ENCODE measurements at places on chromosomes 5 and 9.

DNA sequence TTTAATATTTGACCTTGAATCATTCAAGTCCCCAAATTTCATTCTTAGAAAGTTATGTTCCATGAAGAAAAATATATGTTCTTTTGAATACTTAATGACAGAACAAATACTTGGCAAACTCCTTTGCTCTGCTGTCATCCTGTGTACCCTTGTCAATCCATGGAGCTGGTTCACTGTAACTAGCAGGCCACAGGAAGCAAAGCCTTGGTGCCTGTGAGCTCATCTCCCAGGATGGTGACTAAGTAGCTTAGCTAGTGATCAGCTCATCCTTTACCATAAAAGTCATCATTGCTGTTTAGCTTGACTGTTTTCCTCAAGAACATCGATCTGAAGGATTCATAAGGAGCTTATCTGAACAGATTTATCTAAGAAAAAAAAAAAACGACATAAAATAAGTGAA, 65.4 kb downstream of the WDR41 start:
- DNase-seq, result peak; percentile 59

DNA sequence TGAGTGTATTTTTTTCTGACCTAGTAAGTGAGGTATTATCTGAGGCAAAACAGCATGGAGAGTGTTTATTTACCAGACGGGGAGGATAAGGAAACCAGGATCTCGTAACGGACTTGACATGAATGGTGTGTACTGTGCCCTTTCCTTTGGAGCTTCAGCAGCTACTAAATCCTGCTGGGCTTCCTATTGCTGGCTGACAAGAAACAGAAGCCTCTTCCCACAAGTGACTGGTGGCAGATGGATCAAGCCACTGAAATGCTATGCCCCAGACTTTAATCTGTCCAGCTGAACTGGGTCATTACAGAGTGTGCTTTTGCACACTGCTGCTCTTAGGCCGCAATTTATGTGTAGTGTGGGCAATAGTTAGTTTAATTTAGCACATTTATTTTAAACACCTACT, 162.7 kb upstream of the MRPS30 start:
- no peak for DNase-seq

DNA sequence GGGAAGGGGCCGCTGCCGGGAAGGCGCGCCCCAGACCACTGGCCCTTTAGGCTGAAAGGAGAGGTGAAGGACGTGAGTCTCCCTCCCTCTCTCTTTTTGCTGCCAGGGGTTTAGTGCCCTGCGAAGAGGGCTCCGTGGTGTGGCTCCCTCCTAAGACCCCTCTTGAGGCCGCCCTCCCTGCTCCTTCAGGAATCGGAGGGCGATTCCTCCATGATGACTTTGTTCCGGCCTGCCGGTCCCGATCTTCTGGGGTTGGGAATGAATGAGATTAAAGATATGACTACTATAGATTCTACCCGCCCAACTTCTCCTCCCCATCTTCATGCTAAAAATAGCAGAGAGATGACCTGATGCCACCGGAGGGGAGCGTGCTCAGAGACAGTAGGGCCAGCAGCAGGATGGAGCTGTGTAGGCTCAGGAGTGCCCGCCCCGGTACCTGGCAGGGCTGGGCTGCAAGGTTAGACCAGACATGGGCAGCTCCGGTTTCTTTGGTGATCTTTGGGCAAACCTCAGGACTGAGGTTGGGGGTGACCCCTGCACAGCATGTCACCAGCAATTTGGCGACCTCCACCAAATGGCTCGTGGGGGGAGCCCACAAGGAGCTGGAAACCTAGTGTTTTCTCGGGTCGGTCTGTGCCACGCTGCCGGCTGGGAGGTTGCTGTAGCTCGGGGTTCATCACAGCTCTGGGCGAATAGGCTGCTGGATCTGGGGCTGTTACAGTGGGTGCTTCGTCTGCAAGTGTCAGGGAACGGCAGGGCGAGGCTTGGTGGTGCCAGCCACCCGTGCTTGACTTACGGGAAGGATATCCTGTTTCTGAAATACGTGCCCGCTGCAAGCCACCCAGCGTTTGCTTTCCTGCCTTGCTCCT, 1.7 kb downstream of the OLFM1 start:
- DNase-seq, result no peak

DNA sequence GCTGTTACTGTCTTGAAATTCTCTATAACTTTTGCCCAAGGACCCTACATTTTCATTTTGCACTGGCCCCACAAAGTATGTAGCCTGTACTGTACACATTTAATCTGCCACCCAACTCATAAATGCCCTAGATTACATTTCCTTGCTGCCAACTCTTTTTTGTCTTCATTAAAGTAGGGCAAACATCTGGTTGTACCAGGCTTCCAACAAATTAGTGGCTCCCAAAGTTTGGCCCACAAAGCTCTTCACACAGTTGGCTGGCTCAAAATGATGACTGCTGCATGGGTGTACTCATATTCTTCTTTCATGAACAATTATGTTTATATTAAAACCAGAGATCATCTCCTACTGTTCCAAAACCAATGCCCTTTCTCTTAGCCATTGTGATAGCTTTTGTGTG, 45.3 kb downstream of the GNA14 start:
- DNase-seq, result no peak

DNA sequence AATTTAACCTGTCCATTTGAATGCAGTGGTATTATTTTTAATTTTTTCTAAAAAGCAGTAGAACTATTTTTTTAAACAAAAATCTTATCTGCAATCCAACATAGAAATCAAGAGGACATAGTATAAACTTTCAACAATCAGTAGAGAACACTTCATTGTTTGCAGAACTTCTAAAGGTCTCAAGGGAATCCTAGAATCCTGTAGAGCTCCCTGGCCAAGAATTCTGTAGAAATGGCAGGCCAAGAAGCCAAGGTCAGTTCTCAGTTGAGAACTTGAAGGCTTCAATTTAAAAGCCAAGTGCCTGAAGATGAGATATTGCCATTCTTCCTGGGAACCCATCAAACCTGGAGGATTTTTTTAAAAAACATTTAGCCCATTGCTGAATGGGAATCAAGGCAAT, 199.2 kb upstream of the KLF4 start:
- no peak for DNase-seq

DNA sequence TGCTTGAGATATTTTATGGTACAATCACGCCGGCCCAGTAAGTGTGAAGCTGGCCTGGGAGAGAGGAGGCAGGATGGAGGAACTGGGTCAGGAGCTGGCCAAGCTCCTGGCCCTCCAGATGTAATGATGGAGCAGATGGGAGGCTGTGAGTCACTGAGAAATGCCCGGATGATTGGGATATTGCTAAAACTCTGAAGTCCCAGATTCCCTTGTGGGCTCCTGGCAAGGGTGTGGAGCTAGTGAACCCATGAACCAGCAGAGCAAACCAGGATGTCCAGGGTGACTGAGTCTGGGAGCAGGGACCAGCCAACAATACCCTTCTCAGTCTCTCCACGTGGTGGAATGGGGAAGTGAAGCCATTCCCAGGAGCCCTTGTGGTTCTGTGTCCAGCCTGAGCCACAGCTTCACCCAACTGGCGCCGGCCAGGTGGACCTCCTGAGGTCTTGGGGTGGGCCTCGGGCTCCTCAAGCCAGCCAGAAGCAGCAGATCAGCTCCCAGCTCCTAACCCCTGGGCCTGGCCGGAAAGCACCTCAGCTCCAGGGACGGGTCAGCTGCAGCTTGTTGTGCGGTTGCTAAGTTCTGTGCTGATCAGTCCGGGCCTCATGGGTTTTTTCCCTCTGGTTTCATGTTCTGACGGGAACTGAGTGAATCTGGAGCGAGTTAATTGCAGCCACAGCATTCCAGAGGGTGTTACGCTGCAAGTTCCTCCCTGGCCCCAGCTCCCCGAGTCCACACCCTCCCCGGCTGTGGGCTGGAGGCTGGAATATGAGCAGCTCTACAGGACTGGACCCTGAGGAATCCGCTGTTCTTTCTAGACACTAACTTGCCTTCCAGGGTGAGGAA, 37.6 kb downstream of the DUSP1 start:
- DNase-seq, result peak; percentile 98

DNA sequence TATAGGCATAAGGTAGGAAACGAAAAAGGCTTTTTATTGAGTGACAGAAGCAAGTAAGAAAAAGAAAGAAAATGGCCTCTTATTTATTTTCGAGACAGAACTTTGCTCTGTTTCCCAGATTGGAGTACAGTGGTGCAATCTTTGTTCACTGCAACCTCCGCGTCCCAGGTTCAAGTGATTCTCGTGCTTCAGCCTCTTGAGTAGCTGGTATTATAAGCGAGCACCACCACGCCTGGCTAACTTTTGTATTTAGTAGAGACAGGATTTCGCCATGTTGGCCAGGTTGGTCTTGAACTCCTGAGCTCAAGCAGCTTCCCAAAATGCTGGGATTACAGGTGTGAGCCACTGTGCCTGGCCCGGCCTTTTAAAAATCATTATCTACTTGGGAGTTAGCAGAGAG, 70.7 kb downstream of the NSD1 start:
- DNase-seq, result no peak
